Thyroid gland (tissue), 4 donors: ENCODE measurements at places on chromosomes 2 and 18. TPM values are rescaled to one million over a fixed set of nuclear protein-coding genes. Genes with fewer than 3 reads are reported as not detected.

ANKRD30BL gene
- total RNA-seq: 0.81 TPM

SRSF7 gene
- total RNA-seq: 80.8 TPM

SDC1 gene
- total RNA-seq: 24.5 TPM

NT5DC4 gene
- not detected for total RNA-seq

ADGRF3 gene
- not detected for total RNA-seq

EFR3B gene
- 21.1 TPM for total RNA-seq

TUBA3E gene
- not detected for total RNA-seq

GRCh38 chr18:63476668-63477067 lies at the start of gene SERPINB5:
Gene SERPINB5, plus strand, starts transcription at chr18:63476958. Its CDS starts 7,471 bp downstream, at chr18:63484429.
- peak; percentile 21 for DNase-seq

DNA sequence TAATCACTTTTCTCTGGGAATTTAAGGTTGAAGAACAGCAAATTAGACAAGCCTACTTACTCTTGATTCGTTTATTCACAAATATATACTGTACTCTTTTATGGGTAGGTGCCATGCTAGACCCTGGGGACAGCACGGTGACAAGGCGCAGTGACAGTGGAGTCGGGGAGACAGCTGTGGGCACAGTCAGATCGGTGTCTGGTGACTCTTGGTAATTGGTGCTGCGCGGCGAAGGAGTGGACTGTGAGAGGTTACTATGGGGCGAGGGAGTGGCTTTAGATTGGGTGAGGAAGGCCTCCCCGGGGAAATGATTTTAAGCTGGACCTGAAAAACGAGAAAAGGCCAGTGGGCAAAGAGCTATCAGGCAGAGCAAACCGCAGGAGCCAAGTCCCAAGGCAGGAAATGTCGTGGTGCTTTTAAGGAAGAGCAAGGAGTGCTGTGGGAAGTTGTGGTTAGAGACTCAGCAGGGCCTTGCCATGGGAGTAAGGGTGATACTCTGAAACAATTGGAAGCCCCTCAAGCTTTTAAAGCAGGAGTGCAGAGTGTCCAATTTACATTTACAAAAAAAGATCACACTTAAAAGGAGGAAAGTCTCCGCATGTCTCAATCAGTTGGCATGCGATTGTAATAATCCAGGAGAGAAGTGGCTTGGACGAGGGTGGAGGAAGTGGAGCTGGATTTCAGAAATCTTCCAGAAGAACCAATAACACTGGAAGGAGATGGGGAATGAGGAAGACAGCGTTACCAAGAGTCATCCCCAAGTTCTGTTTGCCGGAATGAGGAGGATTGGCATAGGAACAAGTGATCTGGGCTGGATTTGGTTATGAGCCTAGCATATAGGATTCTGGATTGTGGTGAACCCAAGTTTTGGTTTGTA lies 36.1 kb upstream of the TXNDC2 start:
- peak; percentile 80 for DNase-seq

GRCh38 chr2:45714679-45715078 lies 63.2 kb downstream of the PRKCE start:
- no peak for DNase-seq

GRCh38 chr2:129823044-129823443 lies 156.4 kb upstream of the RAB6C start:
- no peak for DNase-seq

- DNase-seq: no peak
Measured at GRCh38 chr2:230541934-230542380, 126.0 kb downstream of the SP100 start.

DNA sequence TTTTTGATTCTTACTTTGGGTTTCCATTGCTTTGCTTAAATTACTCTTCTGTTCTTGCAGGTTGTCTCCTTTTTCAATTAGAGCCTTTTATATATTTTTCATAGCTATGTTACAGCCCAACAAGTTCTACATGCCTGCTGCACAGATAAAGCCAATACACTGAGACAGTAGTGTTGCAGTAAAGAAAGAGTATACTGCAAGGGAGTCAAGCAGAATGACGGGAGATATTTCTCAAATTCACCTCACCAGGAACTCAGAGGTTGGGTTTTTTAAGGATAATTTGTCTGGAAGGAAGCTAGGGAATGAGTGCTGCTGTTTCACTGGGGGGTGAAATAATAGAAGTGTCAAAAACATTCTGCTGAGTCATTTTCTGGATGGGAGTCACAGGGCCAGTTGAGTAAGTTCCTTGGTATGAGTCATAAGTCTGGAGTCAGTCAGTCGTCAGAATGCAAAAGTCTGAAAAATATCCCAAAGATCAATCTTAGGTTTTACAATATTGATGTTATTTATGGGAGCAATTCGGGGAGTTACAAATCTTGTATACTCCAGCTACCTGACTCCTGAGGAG lies 193.0 kb upstream of the RGPD4 start:
- no peak for DNase-seq

DNA sequence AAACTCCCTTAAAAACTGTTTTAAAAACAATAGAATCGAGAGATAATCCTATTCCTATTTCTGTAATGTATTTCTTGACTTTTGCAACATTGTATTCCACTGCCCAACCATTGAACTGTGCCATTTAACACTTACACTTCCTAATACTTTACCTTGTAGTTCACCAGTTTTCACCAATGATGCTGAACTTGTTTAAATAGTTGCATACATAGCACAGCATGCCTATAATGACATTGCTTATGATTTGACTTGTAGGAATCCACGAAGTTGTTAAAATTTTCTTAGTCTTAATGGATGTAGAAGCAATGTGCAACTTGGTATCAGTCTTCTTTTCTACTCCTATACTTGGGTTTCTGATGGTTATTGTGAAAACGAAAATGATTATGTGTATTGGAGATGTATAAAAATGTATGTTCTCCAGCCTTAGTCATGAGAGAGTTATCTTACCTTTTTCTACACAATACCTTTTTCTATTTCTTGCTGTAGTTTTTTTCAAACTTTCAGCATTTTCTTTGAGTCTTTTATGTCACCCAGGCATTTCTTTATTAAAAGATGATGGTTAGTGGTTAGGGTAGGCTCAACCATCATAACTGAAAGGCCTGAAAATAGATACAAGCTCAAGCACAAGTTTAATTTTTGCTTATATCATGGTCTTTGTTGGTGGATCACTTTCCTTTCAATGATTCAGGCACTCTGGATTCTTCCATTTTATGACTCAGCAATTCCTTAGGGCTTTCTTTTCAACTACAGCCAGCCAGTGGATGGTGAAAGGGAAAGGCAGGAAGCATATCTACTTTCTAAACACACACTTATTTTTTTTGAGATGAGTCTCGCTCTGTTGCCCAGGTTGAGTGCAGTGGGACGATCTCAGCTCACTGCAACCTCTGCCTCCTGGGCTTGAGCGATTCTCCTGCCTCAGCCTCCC lies 9.4 kb downstream of the GPD2 start:
- DNase-seq: no peak

- no peak for DNase-seq
Measured at GRCh38 chr2:120419073-120419472, 73.1 kb downstream of the INHBB start.

DNA sequence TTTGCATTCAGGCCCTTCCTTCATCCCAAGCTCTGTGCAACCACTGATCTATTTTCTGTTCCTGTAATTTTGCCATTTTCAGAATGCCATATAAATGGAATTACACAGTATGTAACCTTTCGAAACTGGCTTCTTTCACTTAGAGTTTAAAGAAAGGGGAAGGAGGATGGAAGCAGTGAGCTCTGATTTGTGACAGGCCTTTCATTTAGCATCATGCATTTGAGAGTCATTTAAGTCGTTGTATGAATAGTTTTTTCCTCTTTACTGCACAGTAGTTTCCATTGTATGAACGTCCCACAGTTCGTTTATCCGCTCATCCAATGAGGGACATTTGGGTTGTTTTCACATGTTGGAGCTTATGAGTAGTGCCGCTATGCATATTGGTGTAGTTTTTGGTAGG lies 67.0 kb downstream of the LBH start:
- no peak for DNase-seq

- DNase-seq: no peak
Measured at GRCh38 chr2:210003359-210003758, 921 bp downstream of the RPE start.

- DNase-seq: no peak
Measured at GRCh38 chr2:141021109-141021508, 1109.7 kb downstream of the LRP1B start.

DNA sequence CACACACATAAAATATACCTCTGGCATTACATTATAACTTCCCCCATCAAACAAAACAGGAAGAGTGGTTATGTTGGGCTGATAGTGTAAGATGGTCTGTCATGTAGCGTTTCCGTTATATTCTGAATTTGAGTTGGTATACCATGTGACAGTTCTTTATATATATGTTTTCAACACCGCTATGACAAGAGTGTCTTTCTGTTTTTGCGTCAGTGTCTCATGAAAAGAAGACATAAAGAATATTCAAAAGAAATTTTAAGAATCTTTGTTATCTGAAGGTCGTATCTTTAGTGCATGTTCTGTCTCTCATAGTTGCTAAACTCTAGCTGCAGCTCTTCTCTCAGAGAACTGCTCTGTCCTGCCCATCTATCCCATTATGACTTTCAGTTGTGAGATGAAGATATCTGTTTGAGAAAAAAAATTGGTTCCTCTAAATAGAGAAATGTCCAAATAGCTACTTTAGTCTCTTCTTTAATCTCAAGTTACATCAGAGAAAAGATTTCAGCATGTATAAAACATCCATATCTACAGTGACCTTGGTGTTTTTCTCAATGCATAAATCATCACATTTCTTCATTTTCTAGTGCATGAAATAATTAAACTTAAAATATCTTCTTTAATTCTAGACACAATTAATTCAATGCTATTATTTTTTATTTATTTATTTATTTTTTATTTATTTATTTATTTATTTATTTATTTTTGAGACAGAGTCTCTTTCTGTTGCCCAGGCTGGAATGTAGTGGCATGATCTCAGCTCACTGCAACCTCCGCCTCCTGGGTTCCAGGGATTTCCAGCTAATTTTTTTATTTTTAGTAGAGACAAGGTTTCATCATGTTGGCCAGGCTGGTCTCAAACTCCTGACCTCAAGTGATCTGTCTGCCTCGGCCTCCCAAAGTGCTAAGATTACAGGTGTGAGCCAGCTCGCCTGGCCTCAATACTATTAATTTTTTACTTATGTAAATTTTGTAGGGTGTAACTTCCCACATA lies 24.3 kb upstream of the PSME4 start:
- no peak for DNase-seq

GRCh38 chr18:27860701-27861107 lies 316.2 kb downstream of the CDH2 start:
- DNase-seq: no peak

- no peak for DNase-seq
Measured at GRCh38 chr2:9335322-9335832, 88.0 kb downstream of the ITGB1BP1 start.

GRCh38 chr2:28627722-28628480 lies 123.7 kb upstream of the PPP1CB start:
- DNase-seq: no peak

DNA sequence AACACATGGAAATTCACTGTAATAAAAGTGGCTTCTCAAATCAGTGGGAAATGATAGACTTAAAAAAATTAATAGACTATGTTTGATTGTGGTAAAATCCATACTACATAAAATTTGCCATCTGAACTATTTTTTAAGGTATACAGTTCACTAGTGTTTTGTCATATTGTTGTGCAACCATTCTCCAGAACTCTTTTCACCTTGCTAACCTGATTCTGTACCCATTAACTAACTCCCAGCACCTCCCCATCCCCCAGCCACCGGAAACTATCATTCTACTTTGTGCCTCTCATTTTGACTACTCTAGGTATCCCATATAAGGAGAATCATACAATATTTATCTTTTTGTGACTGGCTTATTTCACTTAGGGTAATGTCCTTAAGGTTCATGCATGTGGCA lies 153.3 kb downstream of the PTPRM start:
- DNase-seq: no peak

DNA sequence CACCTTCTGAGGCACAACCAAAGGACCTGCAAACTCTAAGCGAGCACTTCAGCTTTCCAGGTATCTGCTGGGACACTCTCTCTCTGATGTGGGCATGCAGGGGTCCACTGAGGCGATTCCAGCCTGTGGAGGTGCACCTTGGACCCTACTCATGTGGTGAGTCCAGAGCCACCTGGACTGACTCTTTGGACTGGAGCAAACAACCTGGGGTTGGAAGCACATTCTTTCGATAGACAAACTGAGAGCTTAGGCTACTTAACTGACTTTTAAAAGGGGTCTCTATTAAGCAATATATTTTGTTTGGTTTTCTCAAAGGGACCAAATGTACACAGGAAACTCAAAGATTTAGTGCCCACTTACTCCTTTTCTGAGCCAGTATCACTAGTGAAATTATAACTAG lies 51.6 kb downstream of the FRZB start:
- no peak for DNase-seq

GRCh38 chr2:183179156-183179555 lies 54.9 kb downstream of the NUP35 start:
- DNase-seq: no peak

DNA sequence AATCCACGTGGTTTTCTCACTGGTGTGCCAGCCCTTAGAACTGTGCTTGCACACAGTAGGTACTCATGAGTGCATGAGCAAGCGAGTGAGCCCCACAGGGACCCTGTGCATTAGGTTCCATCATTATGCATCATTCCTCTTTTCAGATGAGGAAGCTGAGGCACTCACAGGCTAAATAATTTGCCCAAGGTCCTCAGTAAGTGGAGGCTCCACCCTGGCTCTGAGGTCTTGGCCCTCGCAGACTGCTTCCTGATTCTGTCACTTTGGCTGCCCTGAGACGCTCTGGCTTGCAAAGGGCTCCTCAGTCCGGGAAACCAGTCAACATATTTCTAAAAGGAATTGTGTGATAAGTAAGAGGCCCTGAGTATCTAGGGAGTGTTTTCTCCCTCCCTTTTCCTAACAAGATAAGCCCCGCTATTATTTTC lies 71.7 kb downstream of the IL1R2 start:
- peak; percentile 38 for DNase-seq

DNA sequence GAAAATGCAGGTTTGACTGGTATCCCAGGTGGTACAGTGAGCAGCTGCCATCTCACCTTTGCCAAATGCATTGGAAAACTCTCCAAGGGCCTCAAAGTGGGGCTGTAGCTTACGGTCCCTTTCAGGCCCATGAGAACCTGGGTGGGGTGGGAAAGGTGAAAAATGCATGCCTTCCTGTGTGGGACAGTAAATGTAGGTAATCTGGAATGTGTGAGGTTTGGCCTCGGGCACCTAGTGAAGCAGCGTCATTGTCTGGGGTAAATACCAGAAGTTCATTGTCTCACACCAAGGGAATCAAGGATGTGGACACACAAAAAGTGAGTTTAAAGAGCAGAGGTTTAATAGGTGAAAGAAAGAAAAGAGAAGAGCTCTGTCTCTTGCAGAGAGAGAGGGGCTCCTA lies 36.6 kb downstream of the TIMM21 start:
- DNase-seq: no peak

GRCh38 chr2:8633735-8634313 lies 48.0 kb upstream of the ID2 start:
- no peak for DNase-seq

DNA sequence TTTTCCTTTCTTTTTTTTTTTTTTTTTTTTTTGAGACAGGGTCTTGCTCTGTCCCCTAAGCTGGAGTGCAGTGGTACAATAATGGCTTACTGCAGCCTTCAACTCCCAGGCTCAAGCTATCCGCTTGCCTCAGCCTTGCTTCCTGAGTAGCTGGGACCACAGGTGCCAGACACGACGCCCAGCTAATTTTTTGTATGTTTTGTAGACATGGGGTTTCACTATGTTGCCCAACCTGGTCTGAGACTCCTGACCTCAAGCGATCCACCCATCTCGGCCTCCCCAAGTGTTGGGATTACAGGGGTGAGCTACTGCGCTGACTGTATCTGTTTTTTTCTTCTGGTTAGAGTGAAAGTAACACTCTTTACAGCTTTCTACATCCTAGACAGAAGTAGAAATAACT lies 240.3 kb upstream of the FBXO11 start:
- DNase-seq: no peak
